A673 (cell line): ENCODE measurements at places on chromosomes 1 and 21. TPM values are rescaled to one million over a fixed set of nuclear protein-coding genes. Genes with fewer than 3 reads are reported as not detected.

The ERICH3 gene
- not detected in 2 replicates for total RNA-seq

DNA sequence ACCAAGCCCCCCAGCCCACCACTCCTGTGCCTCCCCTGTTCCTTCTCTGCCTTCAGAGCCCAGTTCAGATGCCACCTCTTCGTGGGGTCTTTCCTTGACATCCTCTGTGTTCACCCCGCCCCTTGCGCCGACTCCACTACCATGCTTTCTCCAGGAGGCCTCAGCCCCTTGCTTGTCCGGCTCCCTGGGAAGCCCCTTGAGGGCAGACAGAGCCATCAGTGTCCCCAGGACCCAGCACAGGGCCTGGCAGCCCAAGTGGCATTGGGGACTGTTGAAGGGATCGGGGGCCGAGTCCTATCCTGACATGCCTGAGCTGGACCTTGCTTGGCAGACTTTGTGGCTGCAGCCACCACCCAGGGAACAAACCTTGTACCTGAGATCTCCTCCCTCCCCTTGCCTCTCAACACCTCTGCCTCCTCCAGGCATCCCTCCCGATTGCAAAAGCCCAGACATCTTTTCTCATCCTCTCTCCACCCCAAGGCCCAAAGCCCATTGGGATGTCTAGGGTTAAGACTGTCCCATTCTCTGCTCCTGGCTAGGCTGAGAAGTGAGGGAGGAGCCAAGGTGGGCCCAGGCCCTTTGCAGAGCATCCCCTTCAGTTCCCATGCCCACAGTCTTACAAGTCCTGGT lies 3.4 kb downstream of the CLDN19 start:
- DNase-seq, result no peak

The PRDM16 gene
- 0.49 and 0.57 TPM in 2 replicates for total RNA-seq

The GCSAML gene
- not detected in 2 replicates for total RNA-seq

The CAMK1G gene
- total RNA-seq, result 18.6 and 21.2 TPM in 2 replicates

The KCND3 gene
- not detected in 2 replicates for total RNA-seq
